Glutamatergic neuron (in vitro differentiated cells): ENCODE measurements at places on chromosomes 13 and 19.

DNA sequence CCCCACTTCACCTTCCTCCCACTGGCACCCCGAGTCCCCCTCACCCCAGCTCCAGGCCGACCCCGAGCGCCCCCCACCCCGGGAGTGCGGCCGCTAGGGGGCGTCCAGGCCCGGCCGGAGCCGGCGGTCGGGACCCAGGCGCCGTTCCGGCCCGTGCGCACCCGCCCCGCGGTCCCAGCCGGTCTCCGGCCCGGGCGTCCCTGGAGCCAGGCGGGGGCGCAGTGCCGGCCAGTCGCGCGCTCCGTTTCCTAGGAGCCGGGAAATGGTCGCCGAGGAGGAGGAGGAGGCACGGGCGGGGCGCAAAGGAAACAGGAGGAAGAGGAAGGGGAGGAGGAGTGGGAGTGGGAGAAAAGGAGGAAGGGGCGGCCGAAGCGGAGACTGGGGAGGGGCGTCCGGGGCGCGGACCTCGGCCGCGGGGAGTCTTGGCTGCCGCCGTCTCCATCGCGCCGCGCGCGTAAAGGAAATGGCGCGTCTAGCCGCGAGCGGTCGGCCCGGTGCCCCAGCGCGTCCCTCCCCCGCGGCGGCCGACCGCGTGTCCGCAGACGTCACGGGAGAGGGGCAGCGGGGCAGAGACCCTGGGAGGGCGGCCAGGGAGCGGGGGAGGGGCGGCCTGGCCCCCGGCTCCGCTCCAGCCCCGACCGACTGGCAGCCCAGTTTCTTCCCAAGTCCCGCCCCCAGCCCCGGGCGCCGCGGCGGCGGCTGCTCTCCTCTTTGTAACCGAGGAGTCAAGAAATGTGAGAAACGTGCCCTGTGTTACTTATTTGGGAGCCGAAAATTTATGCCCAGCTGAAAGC is 1.1 kb upstream of the KCTD15 start:
- DNase-seq, result peak; percentile 93

GRCh38 chr13:52195401-52195837 is 36.0 kb upstream of the NEK3 start:
- DNase-seq, result peak; percentile 51

DNA sequence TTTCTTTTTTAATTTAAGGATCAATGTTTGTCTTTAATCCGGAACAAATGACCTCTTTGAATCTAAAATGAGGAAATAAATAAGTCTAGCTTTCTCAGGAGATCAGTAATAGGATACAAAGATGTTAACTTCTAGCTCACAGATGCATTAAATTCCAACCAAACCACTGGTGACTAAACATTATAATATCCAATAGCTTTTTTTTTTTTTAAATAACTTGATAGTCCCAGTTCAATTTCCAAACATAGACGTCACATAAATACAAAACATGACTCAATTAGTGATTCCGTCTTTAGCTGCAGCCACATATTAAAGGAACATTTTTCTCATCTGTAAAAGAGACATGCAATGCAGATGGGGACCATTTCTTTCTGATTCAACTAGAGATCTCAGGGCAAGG is 390.5 kb upstream of the PCDH9 start:
- DNase-seq, result no peak

DNA sequence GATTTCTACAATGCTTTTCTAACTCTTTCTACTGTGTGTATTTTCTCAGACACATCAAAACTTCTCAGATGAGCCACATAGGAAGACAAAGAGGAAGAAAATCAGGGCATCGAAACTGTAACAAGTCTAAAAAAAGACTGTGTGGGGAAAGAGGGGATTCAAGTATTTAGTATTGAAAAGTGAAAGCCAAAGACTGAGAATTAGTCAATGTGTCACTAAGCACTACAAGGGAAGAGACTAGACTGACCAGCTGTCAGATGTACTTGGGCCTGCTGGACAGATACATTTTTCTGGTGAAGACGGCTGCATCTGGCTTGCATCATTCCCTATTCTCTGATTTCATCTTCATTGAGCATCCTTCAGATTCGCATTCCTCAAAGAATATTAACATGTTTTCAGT is 25.4 kb downstream of the COMMD6 start:
- DNase-seq, result no peak

- DNase-seq, result no peak
These were observed 13.2 kb downstream of the GTF2F2 start for GRCh38 chr13:45133396-45134118.

DNA sequence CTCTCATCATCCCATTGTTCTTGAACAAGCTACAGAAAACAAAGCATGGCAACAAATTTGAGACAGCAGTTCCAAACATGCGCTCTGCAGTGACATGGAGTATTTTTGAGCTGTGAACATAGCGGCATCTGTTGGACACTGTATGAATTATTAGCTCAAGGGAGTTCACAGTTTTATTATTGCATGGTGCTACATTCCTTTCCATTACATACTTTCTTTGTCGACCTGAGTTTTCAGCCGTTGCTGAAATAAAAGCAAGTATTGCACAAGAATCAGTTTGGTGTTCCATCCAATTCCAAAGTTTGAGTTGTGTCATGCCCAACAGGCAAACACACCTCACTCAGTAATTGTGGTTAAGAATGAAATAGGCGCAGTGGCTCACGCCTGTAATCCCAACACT is 30.1 kb upstream of the METTL21C start:
- DNase-seq, result no peak

- peak; percentile 43 for DNase-seq
These were observed 941 bp downstream of the MYPOP start for GRCh38 chr19:45901432-45901911.

DNA sequence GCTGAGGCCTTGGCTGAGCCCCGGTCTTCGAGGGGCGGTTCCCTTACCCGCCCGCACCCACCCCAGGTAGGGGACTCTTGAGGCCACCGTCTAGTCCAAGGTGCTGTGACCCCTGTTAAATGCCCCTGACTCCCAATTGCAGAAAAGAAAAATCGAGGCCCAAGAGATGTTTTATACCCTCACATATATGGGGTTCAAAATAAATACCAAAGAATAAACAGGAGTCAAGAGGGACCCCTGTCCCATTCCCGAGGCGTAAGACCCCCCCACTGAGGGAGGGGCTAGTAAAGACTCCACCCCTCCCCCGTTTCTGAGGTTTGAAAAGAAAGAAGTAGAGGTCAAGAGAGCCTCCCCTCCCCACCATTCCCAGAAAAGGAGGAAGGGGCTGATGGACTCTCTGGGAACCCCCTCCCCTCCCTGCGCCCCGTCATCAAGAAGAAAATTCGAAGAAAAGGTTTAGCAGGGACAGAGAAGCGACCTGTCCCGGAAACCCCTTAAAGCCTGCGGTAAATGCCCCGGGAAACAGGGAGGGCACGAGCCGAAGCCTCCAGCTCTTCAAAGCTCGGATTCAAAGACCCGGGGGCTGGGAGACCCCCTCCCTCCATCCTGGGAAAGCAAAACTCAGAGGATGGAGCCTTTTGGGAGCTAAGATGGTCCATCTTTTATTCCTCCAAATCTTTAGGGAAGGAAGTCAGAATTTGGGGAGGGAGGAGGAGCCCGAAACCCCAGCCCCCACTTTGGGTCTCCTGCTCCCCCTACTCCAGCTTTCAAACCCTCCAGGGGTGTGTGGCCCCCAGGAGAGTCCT is 755 bp upstream of the RAB3A start:
- peak; percentile 73 for DNase-seq

- DNase-seq, result no peak
These were observed 35.0 kb upstream of the MATK start for GRCh38 chr19:3821156-3821555.

- no peak for DNase-seq
These were observed 135.0 kb downstream of the KDM4B start for GRCh38 chr19:5103812-5104410.

DNA sequence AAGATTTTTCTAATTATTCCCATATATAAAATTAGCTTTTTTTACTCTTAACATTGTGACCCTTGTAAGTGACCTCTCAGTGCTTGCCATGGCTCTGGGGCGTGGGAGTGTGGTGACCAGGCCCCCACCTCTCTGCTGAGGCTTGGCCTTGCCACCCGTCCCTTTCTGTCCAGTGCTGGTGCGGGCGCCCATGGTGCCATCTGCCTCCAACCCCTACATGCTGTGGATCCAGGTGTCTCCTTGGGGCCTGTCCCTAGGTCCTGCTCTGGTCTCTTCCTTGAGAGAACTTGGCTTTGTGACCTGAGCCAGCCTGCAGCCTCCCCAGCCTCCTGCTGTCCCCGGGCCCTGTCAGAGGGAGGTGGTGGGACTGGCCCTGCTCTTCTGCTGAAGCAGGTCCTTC is 27.4 kb downstream of the TFDP1 start:
- DNase-seq, result no peak

DNA sequence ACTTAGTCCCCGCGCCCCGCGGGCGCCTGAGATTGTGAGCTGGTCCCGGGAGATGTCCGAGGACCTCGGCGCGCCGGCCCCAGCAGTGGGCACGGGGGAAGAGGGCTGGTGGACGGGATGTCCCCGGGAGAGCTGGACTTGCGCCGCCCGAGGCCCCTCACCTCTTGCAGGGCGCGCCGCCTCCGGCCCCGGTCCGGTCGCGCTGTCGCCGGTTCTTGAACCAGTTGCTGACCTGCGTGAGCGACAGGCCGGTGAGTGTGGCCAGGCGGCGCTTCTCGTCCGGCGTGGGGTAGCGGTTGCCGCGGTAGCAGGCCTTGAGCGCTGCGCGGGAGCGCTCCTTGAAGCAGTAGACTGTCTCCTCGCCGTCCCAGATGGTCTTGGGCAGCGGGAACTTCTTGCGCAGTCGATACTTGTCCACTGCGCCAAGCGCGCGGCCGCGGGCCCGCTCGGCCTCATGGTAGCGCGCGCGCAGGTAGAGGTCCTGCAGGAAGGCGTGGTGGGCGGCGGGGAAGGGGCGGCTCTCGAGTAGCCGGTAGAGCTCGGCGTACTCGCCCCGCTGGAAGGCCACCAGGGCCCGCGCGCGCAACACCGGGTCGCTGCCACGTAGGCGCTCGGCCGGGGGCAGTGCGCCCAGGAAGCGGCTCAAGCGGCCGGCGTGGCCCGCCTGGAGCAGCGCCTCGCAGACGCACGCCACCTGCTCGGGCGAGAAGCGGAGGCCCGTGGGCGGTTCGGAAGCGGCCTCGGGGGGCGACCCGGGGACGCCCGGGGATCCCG is 984 bp downstream of the SIX5 start:
- peak; percentile 63 for DNase-seq

- DNase-seq, result no peak
These were observed 156.9 kb downstream of the DLEU7 start for GRCh38 chr13:50686551-50686950.

- no peak for DNase-seq
These were observed 3.1 kb downstream of the SCN1B start for GRCh38 chr19:35033067-35034004.

- peak; percentile 75 for DNase-seq
These were observed 4.6 kb upstream of the CACNG8 start for GRCh38 chr19:53958168-53958571.

DNA sequence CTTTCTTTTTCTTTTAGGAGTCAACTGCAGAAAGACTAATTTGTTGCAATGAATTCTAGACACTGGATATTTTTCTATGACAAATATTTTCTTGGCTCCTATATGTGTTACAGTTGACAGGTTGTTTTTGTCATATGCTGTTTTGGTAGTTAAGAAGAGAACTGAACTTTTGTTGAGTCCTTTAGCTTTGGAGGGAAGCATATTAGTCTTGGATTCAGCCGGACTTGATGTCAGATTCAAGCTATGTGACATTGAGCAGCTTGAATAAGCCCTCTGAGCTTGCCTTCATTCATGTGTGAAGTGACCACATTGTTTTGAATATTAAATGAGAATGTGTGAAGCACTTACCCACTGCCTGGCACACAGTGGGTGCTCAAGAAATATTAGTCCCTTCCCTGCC is 181.9 kb upstream of the RNF113B start:
- DNase-seq, result no peak

- peak; percentile 34 for DNase-seq
These were observed 17.0 kb downstream of the EPS8L1 start for GRCh38 chr19:55092423-55093318.

GRCh38 chr19:33399745-33400681 is 26.5 kb downstream of the CEBPG start:
- DNase-seq, result peak; percentile 14
